ENCODE measurements at places on chromosomes 6 and 20.

GRCh38 chr6:89392823-89393222, 19.2 kb downstream of the RRAGD start:
- DNase-seq = no peak

DNA sequence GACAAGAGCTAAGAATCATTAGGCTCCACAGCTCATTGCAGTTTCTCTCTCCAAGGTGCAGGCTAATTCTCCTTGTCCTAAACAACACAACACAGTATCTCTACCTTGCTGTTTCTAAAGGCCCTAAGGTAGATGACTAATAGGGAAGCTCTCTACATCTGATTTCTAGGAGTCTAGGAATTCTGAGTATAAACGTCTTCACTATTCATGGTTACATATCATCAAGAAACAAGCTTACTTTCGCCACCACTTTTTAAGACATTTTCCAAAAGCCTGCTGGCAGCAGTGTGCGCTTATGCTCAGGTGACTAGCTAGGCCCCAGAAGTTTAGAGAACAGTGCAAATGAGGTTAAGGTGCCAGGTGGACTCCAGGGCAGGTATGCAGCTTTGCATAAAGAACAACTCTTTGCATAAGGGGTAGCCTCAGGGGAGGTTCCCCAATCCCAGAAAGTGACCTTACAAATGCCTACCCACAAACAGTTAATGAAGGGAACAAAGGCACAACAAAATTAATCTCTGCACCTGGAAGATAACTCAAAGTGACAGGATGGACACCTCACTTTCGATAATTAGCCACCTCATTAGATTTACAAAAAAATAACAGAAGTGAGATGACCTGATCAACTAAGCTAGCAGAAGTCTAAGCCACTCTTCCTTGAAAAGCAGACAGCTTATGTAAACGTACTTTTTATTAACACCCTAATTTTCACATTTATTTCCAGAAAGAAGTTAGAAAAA, 20.1 kb downstream of the B4GALT5 start:
- DNase-seq = no peak

DNA sequence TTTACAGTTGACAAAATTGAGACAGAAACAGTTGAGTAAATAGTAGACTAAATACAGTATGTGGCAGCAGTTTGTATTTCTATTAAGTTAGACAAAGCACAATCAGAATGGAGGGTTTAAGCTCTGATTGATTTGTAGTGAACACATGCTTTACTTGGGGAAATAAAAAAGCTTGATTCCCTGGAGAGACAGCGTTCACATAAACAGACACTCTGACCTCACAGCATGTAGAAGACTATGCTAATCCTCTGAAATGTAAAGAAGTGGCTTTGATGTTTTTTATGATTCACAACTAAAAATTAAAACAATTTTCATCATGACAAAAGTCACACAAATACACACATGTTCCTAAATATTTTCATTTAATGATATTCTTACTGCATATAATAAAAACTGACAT, 126.9 kb upstream of the FAM83B start:
- DNase-seq = peak; percentile 71

- no peak for DNase-seq
Measured at GRCh38 chr6:75170691-75171560, 34.9 kb downstream of the COL12A1 start.

- no peak for DNase-seq
Measured at GRCh38 chr6:138645976-138646640, 127.5 kb upstream of the CCDC28A start.

- no peak for DNase-seq
Measured at GRCh38 chr6:84332139-84333034, 104.9 kb upstream of the CEP162 start.

GRCh38 chr6:11672256-11672655, 106.3 kb downstream of the ADTRP start:
- DNase-seq = no peak

DNA sequence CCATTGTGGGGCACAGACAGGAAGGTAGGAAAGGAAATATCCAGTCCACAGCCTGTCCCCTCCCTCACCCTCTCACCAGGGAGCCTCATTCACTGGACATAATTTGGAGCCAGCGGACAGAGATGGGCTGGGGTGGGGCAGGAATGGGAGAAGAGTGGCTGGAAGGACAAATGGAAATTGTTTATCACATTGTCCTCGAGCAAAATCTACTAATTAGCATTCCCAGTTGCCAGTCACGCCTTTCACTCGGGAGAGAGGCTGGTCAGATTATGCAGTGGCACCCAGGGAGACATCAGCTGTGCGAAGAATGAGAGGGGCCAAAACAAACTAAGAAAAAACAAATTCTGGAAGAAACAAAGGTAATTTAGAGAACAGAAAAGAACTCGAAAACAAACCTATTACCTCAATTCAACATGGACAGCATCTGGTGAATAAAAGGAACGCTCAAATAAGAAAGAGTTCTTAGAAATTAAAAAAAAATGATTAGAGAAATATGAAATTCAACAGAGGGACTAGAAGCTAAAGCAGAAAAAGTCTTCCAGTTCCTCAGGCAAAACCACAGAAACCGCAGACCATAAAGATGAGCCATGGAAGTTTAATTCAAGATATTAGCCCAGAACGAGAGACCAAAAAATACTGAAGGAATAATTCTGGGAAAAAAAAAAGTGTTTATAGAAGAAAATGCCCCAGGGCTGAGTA, 108.5 kb upstream of the RALGAPA2 start:
- no peak for DNase-seq
